ENCODE measurements at places on chromosomes 4 and X.
A peak's percentile ranks its signal among the peaks of the same experiment; 100 is the strongest.

GRCh38 chr4:124890522-124890921 is 178.0 kb upstream of the ANKRD50 start:
- no peak for DNase-seq

DNA sequence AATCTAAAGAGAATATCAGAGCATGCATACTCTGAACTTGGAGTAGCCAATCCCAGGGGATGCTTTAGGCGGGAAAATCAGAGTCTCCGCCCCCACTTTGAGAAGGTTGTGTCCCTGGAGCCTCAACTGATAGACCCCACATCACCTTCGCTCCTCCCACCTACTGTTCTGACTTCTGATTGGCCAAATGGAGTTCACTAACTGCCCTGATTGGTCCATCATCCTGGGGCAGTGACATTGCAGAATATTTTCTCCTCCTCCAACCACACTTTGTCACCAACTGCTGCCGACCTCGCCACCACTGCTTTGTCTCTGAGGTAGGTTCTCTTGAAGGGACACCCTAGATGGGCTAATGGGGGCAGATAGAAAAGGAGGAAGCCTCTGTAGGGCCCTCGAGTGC is 22.7 kb upstream of the SPACA5B start:
- no peak for DNase-seq

DNA sequence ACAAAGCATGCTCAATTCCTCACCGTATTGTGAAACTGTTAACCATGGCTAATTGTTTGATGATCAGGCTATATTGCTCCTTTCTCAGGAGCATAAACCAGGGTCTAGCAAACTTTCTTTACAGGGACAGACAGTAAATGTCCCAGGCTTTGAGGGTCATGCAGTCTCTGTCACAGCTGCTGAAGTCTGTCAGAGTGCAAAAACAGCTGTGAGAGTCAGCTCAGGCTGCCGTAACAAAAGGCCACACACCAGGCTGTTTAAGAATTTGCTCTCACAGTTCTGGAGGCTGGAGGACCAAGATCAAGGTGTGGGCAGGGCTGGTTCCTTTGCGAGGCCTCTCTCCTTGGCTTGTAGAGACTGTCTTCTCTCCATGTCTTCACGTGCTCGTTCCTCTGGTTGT is 75.6 kb downstream of the GPR143 start:
- no peak for DNase-seq

- DNase-seq, result no peak
These were observed 22.4 kb upstream of the SULT1B1 start for GRCh38 chr4:69782651-69783310.

DNA sequence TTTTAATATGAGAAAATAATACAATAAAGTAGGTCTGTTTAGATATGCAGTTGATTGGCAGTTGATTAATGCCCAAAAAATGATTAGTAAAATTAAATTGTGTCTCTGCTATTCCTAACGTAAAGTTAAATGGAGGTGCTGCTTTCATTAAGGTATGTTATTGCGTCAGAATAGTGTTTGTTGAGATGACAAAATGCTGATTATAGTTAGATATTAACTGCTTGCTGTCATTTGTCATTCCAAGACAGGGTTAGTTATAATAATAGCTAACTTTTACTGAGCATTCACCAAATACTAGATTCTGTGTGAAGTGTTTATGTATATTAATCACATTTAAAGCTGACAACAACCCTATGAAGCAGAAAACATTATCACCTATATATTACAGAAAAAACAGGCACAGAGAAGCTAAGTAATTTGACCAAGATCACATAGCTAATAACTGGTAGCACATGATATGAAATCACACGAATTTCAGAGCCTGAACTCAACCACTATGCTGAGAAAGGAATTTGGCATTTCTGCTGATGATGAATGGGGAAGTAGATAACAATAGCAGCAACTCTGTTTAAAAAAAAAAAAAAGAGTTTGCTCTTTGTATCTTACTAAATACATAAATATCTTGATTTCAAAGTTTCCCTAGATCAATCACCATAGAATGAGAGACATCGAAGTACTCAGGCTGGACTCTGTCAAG is 59.7 kb upstream of the WDR44 start:
- no peak for DNase-seq

DNA sequence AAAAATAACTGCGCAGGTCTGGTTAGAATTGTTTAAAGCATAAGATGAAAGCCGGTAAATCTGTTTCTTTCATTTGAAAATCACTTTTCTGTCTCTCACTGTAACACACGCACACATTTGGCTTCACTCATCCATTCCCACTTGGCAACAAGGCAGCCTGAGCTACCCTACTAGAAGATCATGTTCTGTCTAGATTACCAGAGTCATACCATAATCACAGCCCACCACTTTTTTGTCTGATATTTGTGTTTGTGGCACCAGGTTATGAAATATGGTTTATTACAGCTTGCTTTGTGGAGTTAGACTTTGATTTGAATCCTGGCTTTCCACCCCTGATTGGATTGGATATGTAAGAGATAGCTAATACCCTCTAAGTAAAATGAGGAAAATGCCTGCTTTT is 2.2 kb downstream of the USO1 start:
- DNase-seq, result no peak

GRCh38 chr4:150939530-150939929 is 75.6 kb downstream of the LRBA start:
- no peak for DNase-seq

- DNase-seq, result no peak
These were observed 144.7 kb downstream of the QDPR start for GRCh38 chr4:17367201-17367600.

- DNase-seq, result no peak
These were observed 737.5 kb upstream of the NDST4 start for GRCh38 chr4:115850799-115851509.

- DNase-seq, result no peak
These were observed 57.5 kb upstream of the C1QTNF7 start for GRCh38 chr4:15370296-15370695.

- DNase-seq, result no peak
These were observed 7.5 kb downstream of the CCKAR start for GRCh38 chr4:26482508-26483462.

DNA sequence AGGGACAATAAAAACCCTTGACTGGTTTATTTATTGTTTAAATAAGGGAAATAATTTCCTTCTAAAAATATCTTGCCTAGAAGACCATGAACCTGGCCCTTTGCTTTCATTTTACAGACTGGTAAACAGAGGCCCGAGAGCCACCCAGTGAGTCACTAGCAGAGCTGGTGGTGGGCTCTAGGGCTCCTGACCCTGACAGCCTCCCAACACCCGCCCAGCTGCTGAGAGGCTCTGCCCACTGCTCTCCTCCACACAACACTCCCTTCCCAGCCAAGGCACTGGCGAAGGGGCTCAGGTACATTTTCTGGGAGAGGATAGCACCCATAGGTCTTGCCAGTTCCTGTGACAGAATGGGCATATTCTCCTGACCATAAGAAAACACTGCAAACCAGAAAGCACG is 18.1 kb upstream of the PPEF2 start:
- DNase-seq, result no peak

DNA sequence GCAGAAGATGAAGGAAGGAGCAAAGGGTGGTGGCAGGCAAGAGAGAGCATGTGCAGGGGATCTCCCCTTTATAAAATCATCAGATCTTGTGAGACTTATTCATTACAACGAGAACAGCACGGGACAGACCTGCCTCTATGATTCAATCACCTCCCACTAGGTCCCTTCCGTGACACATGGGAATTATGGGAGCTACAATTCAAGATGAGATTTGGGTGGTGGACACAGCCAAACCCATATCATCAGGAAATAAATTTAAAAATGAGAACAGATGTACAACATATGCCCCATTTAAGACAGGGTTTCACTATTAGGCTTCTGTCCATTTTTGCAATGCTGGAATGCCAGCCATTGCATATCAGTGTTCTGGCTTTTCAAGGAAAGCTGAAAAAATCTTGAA is 346.7 kb upstream of the SLIT2 start:
- DNase-seq, result no peak

GRCh38 chr4:184750926-184751584 is 17.2 kb upstream of the CENPU start:
- DNase-seq, result no peak

DNA sequence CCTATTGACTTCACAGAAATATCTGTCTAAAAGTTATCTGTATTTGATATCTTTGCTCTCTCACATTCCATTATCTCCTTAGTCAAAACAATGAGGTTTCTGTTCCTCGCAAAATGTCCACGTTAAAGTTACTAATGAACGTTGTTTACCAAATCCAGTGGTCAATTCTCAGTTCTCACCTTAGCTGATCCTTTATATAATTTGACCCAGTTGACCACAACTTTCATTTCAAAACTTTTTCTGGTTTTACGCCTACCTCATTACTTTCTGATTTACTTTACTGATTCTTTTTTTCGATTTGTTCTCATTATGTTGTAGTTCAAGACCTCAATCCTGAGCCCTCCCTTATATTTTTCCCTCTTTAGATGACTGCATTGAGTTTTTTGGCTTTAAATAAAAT is 186.6 kb downstream of the IL1RAPL1 start:
- no peak for DNase-seq

- peak; percentile 29 for DNase-seq
These were observed 32.1 kb downstream of the ZGRF1 start for GRCh38 chr4:112604589-112604988.

DNA sequence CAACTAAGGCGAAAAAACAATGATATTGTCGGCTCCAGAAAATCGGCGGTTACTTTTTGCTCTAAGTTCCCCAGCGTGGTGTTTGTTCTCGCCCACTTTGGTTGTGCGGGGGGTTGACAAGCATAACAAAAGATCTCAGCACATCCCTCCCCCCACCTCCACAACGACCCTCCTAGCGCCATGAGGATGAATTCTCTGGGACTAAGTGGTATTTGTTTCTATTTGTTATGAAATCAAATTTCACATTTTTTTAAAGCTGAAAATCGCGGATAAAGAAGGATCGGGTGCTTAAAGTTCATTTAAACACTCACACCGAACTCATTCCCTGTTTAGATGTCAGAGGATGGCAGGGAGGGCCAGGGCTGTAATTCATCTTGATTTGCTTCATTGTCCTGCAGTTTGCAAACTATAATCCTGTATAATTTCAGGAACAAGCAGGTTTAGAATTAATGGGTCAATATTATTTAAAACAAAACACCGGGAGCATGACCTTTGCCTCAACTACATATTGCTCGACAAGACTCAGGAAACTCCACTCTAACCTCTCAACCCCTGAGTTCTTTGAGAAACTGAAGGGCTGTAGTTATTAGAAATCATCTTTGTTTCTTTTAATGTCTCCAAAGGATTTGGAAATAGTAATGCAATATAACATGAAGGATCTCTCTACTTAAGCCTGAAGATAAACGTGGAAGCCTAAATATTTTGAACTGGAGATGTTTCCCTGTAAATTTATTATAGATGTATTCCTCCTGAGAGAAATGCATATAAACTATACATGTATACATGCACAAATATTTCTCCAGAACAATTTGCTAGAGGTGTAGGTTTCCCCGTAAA is 6.4 kb downstream of the PITX2 start:
- no peak for DNase-seq

GRCh38 chr4:151152028-151152427 is 52.6 kb downstream of the RPS3A start:
- no peak for DNase-seq

- DNase-seq, result no peak
These were observed 43.1 kb upstream of the BCOR start for GRCh38 chrX:40140706-40141499.

GRCh38 chr4:147481577-147482109 is 746 bp downstream of the EDNRA start:
- DNase-seq, result no peak
